ENCODE measurements at places on chromosomes 7 and 10. TPM values are rescaled to one million over a fixed set of nuclear protein-coding genes. Genes with fewer than 3 reads are reported as not detected.

DNA sequence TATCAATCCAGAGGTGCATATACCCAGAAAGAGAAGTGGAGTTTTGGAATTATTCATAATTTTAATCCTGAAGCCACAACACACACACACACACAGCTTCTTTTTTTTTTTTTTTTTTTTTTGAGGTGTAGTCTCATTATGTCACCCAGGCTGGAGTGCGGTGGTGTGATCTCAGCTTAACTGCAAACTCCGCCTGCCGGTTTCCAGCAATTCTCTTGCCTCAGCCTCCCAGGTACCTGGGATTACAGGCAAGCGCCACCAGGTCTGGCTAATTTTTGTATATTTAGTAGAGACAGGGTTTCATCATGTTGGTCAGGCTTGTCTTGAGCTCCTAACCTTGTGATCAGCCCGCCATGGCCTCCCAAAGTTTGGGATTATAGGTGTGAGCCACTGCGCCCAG lies 35.4 kb downstream of the TET1 start:
- DNase-seq: no peak
- no peaks in the 10 kb centered on the region for H3K36me3 ChIP-seq
- H3K4me3 ChIP-seq: no peak overlapping the region

GRCh38 chr7:116704650-116705228 lies 32.7 kb downstream of the MET start:
- no peaks in the 10 kb centered on the region for H3K36me3 ChIP-seq
- no peaks in the 10 kb centered on the region for H3K27me3 ChIP-seq
- no peaks in the 10 kb centered on the region for H3K4me1 ChIP-seq
- H3K27ac ChIP-seq: no peak overlapping the region

DNA sequence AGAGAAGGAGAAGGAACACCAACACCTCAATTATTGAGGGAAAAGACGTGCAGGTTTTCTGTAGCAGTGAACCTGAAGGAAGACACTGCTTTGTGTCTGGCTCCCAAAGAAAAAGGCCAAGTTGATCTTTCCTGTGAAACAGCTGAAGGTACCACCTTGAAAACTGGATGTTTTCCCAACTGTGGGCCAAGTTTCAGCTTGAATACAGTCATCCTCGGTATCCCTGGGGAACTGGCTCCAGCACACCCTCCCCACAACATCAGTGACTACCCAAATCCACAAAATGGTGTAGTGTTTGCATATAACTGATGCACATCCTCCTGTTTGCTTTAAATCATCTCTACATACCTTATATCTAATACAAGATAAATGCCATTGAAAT lies 297.0 kb upstream of the PITRM1 start:
- H3K27ac ChIP-seq: no peak overlapping the region
- peaks cover 8% of the 10 kb centered on the region for H3K4me1 ChIP-seq
- H3K4me3 ChIP-seq: no peak overlapping the region
- no peaks in the 10 kb centered on the region for H3K27me3 ChIP-seq
- DNase-seq: no peak
- H3K36me3 ChIP-seq: no peaks in the 10 kb centered on the region

- peaks cover 28% of the 10 kb centered on the region for H3K4me1 ChIP-seq
- H3K27me3 ChIP-seq: no peaks in the 10 kb centered on the region
- H3K4me3 ChIP-seq: peak overlapping the region; percentile 67
- no peak for DNase-seq
- peaks cover 34% of the 10 kb centered on the region for H3K36me3 ChIP-seq
Observed at GRCh38 chr7:149495785-149496641, 1.6 kb downstream of the ZNF746 start.

- DNase-seq: no peak
- H3K27me3 ChIP-seq: peaks cover 8% of the 10 kb centered on the region
- no peaks in the 10 kb centered on the region for H3K36me3 ChIP-seq
- H3K4me3 ChIP-seq: no peak overlapping the region
- H3K4me1 ChIP-seq: peaks cover 6% of the 10 kb centered on the region
Observed at GRCh38 chr7:156014201-156014600, 201.9 kb upstream of the SHH start.

DNA sequence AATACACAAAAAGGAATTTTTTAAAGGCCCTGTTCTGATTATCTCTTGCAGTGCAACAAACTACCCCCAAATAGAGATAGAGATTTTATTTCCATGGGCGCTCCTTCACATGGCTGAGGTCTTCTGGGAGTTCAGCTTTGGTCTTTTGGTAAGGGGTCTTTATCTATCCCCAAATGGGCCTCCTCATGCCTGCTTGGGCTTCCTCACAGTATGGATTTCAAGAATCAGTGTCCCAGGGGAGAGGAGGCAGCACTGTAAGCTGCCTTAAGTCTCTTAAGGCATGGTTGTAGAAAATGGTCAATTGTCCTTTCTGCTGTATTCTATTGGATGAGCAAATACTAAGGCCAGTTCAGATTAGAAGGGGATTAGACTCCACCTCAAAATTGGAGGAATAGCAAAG lies 966.2 kb downstream of the TYW1 start:
- DNase-seq: no peak
- no peaks in the 10 kb centered on the region for H3K4me1 ChIP-seq
- no peaks in the 10 kb centered on the region for H3K36me3 ChIP-seq
- no peaks in the 10 kb centered on the region for H3K27me3 ChIP-seq
- H3K27ac ChIP-seq: no peak overlapping the region

DNA sequence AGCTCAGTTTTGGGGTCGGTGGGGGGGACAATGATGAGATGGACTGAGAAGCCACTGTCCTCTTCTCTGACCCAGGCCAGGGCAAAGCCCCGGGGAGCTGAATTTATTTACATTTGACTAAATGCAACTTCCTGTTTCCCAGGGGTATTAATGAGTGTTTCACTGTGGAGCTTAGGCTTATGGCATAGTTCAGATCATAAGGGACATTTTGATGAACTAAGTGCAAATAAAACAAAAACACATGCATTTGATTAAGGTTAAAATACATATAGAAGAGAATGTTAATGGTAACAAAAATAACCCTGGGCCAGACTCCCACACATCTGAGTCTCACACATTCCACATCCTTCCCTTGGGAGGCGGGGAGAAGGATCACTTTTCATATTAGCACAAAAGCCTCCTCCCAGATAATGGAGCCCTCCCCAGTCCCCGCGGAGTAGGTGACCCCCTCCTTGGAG lies 320.6 kb downstream of the FRMD4A start:
- H3K36me3 ChIP-seq: no peaks in the 10 kb centered on the region
- no peak for DNase-seq
- H3K27me3 ChIP-seq: no peaks in the 10 kb centered on the region
- H3K4me3 ChIP-seq: peak overlapping the region; percentile 39
- peak overlapping the region; percentile 31 for H3K27ac ChIP-seq

- DNase-seq: no peak
- H3K36me3 ChIP-seq: no peaks in the 10 kb centered on the region
- no peaks in the 10 kb centered on the region for H3K27me3 ChIP-seq
- H3K4me1 ChIP-seq: peaks cover 25% of the 10 kb centered on the region
- H3K27ac ChIP-seq: peak overlapping the region; percentile 71
- H3K4me3 ChIP-seq: no peak overlapping the region
Observed at GRCh38 chr10:14508725-14509124, 178.0 kb upstream of the FRMD4A start.

GRCh38 chr7:156614434-156615264 lies 25.9 kb upstream of the RNF32 start:
- H3K27ac ChIP-seq: no peak overlapping the region
- H3K27me3 ChIP-seq: peaks cover 38% of the 10 kb centered on the region
- no peak for DNase-seq
- no peak overlapping the region for H3K4me3 ChIP-seq
- peaks cover 39% of the 10 kb centered on the region for H3K4me1 ChIP-seq
- no peaks in the 10 kb centered on the region for H3K36me3 ChIP-seq

GRCh38 chr7:121420976-121421375 lies 24.9 kb upstream of the FAM3C start:
- H3K36me3 ChIP-seq: no peaks in the 10 kb centered on the region
- H3K4me3 ChIP-seq: no peak overlapping the region
- no peak for DNase-seq
- H3K27me3 ChIP-seq: no peaks in the 10 kb centered on the region

DNA sequence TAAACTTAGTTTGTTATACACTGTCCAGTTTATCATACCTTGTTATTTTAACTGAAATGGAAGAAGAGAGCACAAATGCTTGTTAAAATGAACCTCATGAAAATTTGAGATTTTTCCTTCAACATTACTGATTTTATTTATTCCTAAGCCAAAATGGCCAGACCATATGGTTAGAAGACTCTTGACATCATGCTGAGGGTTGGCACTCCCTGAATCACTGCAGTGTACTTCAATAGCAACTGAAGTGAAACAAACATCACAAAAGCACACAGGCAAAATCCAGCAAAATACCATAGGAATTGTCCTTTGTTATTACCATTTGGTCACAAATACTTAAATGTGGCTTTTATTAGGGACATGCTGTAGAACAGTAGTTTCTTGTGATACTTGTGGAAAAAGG lies 347.8 kb downstream of the NXPH1 start:
- H3K27ac ChIP-seq: no peak overlapping the region
- no peaks in the 10 kb centered on the region for H3K4me1 ChIP-seq
- no peak overlapping the region for H3K4me3 ChIP-seq
- no peaks in the 10 kb centered on the region for H3K27me3 ChIP-seq
- H3K36me3 ChIP-seq: no peaks in the 10 kb centered on the region

- H3K36me3 ChIP-seq: no peaks in the 10 kb centered on the region
- no peak overlapping the region for H3K27ac ChIP-seq
Observed at GRCh38 chr10:105827133-105827532, 1186.0 kb downstream of the SORCS3 start.

GRCh38 chr7:157785486-157786186 lies 448.8 kb downstream of the DNAJB6 start:
- no peaks in the 10 kb centered on the region for H3K4me1 ChIP-seq
- no peak overlapping the region for H3K4me3 ChIP-seq
- no peaks in the 10 kb centered on the region for H3K36me3 ChIP-seq
- no peak overlapping the region for H3K27ac ChIP-seq

DNA sequence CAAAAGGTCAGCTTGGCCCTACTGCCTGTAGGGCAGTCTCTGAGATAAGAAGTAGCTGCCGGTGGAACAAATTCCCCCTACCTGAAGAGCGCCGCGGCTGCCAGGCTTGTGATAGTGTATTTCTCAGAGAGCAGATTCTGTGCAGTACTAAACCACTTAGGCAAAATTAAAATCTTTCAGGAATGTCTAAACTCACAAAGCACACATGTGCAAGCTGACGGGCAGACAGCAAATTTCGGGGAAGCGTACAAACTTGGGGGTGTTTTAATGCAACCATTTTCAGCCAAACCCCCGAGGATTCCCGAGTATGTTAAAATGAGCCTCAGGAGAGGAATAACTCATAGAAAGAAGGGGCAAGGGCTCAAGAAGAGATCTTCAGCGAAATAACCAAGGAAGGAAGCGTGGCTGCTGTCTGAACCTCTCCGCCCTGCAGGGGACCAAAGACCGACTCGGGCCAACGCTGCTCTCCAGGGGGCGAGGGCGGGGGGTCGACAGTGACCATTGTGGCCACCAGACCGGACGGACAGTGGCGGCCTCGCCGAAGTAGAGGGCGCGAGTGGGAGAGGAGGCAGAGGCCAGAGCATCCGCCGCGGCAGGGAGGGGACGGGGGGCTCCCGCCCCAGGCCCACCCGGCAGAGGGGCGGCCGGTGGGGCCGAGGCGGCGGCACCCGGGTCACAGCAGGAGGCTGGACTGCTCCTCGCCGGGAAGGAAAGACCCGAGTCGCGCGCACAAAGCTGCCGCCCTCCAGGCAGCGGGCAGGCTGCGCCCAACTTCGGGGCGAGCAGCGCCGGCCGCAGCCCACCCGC lies 819 bp downstream of the HYCC1 start:
- no peak overlapping the region for H3K27ac ChIP-seq
- DNase-seq: peak; percentile 1
- no peaks in the 10 kb centered on the region for H3K36me3 ChIP-seq
- no peaks in the 10 kb centered on the region for H3K27me3 ChIP-seq
- peak overlapping the region; percentile 71 for H3K4me3 ChIP-seq

- H3K4me1 ChIP-seq: peaks cover 20% of the 10 kb centered on the region
- DNase-seq: no peak
- H3K4me3 ChIP-seq: no peak overlapping the region
- H3K27ac ChIP-seq: no peak overlapping the region
- no peaks in the 10 kb centered on the region for H3K27me3 ChIP-seq
- H3K36me3 ChIP-seq: no peaks in the 10 kb centered on the region
Observed at GRCh38 chr7:17942231-17942630, 1.9 kb upstream of the SNX13 start.

- H3K36me3 ChIP-seq: peaks cover 5% of the 10 kb centered on the region
- peak overlapping the region; percentile 69 for H3K27ac ChIP-seq
- H3K27me3 ChIP-seq: no peaks in the 10 kb centered on the region
- DNase-seq: peak; percentile 12
- peaks cover 13% of the 10 kb centered on the region for H3K4me1 ChIP-seq
Observed at GRCh38 chr10:75014516-75015230, 96.8 kb upstream of the SAMD8 start.

DNA sequence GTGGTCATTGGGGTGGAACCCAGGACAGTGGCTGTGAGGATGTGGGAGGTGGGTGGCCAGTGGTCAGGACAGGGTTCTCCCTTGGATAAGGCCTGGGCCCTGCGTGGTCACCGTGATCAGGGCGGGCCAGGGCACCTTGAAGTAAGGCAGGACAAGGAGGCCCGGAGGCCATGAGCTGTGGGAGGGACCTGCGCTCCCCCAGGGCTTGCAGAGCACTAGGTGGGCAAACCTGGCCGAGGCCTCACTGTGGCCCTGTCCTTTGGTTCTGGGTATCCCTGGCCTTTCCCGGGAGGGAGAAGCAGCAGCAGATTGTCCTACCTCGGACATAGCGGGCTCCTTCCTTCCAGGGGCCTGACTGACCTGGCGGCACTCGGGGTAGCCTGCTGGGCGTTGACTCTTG lies 144.8 kb upstream of the RET start:
- H3K36me3 ChIP-seq: no peaks in the 10 kb centered on the region
- H3K4me1 ChIP-seq: no peaks in the 10 kb centered on the region
- peaks cover 72% of the 10 kb centered on the region for H3K27me3 ChIP-seq
- DNase-seq: no peak
- no peak overlapping the region for H3K4me3 ChIP-seq

GRCh38 chr10:43320226-43320625 lies 51.2 kb upstream of the FXYD4 start:
- no peaks in the 10 kb centered on the region for H3K36me3 ChIP-seq
- no peak overlapping the region for H3K27ac ChIP-seq
- no peaks in the 10 kb centered on the region for H3K4me1 ChIP-seq
- H3K27me3 ChIP-seq: peaks cover 16% of the 10 kb centered on the region
- no peak for DNase-seq
- no peak overlapping the region for H3K4me3 ChIP-seq

- H3K27ac ChIP-seq: no peak overlapping the region
- peaks cover 55% of the 10 kb centered on the region for H3K27me3 ChIP-seq
- DNase-seq: no peak
- no peaks in the 10 kb centered on the region for H3K36me3 ChIP-seq
- no peak overlapping the region for H3K4me3 ChIP-seq
- peaks cover 7% of the 10 kb centered on the region for H3K4me1 ChIP-seq
Observed at GRCh38 chr10:103553743-103554487, 60.4 kb downstream of the NEURL1 start.

GRCh38 chr7:39304178-39304577 lies 262.0 kb upstream of the YAE1 start:
- no peaks in the 10 kb centered on the region for H3K36me3 ChIP-seq
- no peak overlapping the region for H3K27ac ChIP-seq
- H3K4me3 ChIP-seq: no peak overlapping the region
- H3K4me1 ChIP-seq: no peaks in the 10 kb centered on the region

ACSL5 gene
- 45.9 TPM for total RNA-seq

PON3 gene
- total RNA-seq: 0.28 TPM

TDRD1 gene
- not detected for total RNA-seq

CROT gene
- total RNA-seq: 11.8 TPM

C7orf33 gene
- not detected for total RNA-seq

ATOH7 gene
- total RNA-seq: not detected

TMEM120A gene
- 20.4 TPM for total RNA-seq

All from T-cell (primary cell).